ENCODE measurements at places on chromosomes 3 and 15.

DNA sequence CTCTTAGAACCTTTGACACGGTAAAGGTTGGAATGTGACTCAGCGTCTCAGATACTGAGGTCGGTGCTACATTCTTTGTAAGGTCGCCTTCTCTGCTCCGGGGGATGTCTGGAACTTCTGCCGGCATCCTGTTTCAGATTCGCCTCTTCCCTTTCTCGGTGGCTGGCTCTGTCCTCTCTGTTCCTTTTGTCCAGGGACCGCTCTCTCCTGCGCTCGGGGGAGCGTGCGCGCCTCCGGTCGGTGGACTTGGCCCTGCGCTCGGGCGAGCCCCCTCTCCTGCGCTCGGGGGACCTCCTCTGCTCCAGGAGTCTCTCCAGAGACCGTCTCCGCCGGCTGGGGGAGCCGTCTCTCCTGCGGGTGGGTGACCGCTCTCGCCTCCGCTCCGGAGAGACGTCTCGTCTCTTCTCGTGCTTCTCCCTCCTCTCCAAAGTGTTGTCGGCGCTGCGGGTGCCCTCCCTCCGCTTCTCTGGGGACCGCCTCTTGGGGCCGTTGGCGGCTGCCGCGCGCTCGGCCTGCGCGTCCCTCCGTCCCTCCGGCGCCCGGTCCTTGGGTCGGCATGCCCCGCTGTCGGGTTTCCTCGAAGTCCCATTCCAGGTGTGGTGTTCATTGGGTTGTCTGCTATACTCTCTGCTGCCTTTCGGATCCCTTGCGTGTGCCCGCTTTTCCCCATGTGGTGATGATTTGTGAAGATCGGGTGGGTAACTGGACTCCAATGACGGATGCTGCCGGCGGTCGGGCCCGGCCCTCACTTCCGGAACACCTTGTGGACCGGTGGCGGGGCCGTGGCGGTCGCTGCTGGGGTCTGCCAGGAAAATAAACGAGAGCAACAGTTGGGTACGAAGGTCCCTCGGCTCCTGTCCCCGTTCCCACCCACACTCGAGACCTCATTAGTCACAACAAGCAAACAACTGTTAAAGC is 668.8 kb upstream of the ADAMTS9 start:
- DNase-seq, result no peak

- no peak for DNase-seq
These were observed 17.8 kb downstream of the LRIG1 start for GRCh38 chr3:66483006-66483405.

DNA sequence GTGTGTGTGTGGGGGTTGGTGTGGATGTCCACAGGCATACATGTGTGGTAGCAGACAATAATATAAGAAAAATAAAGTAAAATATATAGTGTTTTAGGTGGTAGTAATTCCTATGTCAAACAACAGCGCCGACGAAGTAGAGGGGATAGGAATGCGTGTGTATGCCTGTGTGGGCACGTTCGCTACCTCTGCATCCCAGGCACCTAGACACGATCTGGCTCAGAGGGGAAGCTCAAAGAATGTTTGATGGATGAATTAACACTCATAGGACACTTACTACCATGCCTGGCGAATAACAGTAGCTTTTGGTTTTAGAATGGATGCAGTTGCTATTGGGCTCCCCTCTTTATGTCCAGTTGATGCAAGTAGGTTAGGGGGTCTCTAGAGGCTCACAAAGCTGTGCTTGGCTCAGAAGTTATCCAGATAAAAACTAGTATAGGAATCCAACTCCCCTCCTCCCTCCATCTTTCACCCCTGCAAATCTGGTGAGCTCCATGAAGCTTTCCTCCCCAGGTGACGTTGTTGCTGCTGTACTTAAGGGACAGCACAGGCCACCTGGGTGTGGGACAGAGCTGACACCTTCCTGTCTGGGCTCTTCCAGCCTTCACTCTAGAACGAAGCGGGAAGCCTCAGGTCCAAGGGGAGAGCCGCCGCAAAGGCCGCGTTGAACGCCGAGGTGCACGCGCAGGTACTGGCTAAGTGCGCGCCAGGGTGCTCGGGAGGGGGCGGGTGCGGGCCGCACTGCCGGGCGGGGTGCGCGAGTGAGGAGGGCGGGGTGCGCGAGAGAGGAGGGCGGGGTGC is 192.6 kb upstream of the LYSMD4 start:
- DNase-seq, result peak; percentile 32

DNA sequence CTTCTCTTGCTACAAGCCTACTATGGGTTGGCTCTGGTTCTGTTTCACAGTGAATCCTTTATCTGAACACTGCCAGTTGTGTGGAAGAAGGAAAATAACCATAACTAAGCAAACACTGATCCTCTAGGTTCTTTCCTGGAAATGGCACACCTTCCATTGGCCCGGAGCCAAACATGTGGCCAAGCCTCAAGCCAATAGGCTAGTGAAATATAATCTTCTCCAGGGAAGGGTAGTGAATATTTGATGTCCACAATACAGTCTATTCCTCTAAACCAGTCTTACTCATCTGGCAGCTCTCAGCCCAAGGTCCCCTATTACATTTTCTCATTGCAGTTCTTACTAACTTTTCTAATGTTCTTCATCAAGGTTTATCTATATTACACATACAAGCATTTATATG is 921.3 kb downstream of the TUSC7 start:
- DNase-seq, result no peak

DNA sequence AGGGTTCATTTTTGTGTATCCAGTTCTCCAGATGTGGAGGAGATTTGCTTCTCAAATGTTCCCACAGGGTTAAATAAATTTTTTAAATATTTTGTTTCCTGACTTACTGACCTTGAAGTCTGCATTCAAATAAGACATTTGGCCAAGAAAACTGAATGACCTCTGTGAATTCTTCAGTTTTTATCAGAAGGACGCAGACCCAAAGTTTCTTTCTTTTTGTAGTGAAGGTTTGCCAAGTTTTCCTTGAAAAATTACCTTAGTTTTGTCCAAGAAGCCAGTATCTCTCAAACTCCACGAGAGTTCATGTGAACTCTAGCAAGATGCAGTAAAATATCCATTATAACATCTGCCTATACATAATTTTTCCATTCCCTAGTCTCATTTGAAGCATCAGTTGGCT is 202.9 kb downstream of the ZMAT3 start:
- DNase-seq, result no peak

DNA sequence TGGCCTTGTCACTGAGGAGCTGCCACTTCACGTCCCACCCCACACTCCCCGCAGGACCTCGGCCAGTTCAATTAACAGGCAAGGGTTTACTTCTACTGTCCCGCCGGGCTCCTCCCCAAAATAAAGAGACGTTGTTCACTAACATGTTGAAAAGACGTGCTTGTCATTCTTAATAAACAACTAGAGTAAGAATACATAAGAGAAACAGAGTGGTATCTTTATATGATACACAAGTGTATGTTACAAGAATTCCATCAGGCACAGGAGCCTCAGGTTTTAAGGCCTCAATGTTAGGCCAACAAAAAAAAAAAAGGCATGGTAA is 326 bp upstream of the IMPDH2 start:
- DNase-seq, result no peak

DNA sequence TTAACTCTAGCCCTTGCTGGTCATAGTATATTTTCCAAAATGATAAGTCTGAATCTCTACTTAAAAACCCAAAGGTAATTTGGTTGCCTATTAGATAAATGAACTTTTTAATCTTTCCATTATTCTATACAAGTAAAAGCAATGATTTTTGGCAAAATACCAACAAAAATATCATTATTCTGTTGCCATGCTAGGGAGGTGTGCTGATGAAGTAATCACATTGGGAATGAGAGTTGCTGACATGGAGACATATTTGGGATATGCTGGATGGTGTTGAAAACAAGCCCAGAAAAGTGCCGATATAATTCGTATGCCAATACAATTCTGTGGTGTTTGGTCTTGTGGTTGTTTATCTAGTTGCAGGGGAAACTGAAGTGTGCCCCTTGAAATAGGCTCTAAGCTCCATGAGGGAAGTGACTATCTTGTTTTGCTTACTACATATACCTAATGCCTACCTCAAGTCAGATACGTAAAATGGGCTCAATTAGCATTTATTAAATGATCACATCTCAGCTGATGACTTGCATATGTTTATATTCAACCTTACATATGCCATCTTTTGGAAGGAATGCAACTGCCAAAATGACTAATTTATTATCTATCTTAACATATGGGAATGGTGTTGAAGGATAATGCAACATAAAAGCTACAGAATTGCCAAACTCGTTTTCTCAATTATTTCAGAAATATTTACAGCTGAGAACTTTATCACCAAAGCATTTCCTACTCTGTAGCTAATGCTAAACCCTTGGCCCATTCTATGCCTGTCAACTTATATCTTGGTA is 5.8 kb downstream of the TOPBP1 start:
- DNase-seq, result no peak

DNA sequence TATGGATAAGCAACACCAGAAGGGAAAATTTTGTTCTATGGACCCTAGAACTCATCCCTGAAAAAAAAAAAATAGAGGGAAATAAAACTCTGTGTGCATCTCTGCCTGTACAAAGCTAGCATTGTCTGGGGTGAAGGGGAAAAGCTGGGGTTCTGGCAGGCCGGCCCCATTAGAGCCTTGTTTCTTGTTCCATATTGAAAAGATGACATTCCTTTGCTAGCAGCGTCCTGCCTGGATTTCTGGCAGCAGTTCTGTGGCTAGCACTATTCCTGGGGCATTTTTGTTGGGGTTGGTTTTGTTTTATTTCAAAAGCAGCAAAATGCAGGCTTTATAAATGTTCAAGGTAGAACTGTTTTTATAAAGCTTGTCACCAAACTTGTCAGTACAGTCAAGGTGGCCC is 45.2 kb downstream of the RARB start:
- no peak for DNase-seq

GRCh38 chr15:45212493-45212892 is 24.7 kb upstream of the SHF start:
- DNase-seq, result no peak

DNA sequence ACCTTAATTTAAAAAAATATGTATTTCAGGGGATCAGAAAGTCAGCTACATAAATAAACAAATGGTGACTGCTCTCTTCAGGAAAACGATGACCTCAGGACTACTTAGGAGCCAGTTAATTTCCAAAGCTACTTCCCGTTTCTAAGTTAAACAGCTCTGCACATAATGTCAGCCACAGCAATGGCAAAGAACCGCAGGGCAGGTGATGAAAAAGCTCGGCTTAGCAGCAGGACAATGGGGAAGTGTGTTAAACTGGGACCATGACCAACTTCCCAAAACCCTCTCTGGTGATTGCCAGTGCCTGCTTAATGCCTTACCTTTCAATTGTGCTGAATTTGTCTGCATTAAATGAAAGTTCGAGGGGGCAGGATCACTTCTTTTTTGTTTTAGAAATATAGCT is 258.9 kb downstream of the FHIT start:
- DNase-seq, result no peak

GRCh38 chr3:16270855-16271254 is 5.8 kb downstream of the OXNAD1 start:
- DNase-seq, result no peak

- DNase-seq, result no peak
These were observed 639.4 kb upstream of the TBL1XR1 start for GRCh38 chr3:177836671-177837070.

DNA sequence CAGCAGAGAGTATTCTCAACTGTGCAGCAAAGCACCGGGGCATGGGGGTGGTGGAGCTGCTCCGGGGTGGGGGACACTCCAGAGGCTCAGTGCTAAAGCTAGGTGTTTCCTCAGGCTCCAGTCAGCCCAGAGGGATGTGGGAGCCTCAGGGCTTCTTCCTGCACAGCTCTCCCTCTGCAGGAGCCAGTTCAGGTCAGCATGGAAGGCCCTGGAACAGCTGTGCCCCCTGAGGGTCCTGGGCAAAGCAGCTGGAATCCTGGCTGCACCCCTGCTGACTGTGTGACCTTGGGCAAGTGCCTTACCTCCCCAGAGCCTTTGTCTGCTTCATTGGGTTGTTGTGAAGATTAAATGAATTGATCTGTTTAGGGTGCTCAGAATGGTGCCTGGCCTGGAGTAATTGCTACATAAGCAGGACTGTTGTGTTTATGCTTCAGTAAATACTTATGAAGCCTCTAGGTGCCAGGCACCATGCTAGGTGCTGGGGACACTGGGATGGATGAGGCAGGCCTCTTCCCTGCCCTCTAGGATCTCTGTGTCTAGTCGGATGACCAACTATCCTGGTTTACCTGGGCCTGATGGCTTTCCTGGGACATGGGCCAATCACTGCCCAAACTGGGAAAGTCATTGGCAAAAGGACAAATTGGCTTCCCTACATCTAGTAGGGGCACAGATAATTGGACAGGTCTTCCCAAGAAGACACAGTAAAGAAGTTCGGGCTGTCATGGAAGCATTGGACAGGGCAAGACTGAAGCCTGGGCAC is 64.2 kb upstream of the LCTL start:
- no peak for DNase-seq

GRCh38 chr15:42730135-42730534 is 6.8 kb downstream of the CDAN1 start:
- DNase-seq, result no peak

DNA sequence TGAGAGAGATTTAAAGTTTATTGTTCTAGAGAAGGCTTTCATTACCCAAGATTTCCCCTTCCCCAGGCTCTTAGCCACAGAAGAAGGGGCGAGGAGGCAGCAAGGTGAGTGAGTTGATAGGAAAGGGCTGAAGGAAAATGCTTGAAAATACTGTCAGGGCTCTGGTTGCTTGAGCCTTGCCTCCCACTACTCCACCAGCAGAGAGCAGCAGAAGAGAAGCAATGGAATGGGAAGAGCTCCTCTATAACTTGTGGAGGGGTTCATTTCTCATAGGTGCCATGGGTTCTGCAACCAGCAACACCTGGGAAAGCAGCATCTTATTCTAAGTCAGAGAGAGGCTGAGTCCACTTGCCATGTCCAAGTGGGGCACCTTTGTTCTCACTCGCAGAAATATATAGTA is 184.0 kb upstream of the CNTN6 start:
- no peak for DNase-seq

DNA sequence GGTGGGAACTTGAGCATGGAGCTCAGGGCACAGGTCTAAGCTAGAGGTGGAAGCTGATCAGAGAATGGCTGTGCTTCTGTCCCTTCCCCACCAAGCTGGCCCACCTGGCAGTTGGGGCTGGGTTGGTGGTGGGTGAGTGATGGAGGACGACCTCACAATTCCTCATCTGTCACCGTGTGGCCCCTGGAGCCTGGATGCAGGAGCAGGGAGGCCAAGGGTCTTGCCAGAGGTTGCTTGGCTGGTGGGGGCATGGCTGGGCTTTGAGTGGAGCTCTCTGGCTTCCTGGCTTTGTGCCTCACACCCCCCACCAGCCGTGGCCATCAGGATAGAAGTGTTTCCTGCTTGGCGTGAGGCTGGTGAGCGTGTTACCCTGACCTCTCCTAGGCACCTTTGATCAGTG is 36.0 kb downstream of the FBLN2 start:
- DNase-seq, result no peak

DNA sequence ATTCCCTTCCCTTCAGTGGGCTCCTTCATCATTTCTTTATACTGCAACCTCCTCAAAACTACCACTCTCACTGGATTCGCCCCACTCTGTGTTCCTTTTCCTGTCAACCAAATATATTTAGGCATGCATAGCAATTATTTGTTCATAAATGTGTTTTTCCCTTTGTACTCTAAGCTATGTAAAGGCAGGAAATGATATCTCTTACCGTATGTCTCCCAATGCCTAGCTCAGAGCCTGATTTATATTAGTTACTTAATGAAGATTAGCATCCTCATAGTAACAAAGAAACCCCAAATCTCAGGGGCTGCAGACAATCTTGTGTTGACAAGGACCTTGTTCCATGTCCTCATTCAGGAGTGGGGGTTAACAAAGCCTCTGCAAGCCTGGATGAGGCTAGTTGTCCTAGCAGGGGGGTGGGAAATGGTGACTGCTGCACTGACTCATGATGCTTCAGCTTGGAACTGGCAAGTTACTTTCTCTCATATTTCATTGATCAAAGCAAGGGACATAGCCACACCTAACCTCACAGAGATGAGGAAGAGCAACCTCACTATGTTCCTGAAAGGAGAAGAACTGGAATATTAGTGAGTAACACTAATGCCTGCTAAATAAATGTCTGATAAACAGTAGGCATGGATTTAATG is 15.2 kb downstream of the PHLDB2 start:
- no peak for DNase-seq

Data from stimulated activated CD8-positive, alpha-beta memory T cell treated with anti-CD3 and anti-CD28 coated beads, Interleukin-7, amount 100 ng/mL, for 24 hours (primary cell).